ENCODE measurements at places on chromosomes 5 and 9.

GRCh38 chr5:34977934-34978613 is 48.7 kb downstream of the DNAJC21 start:
- no peak for DNase-seq

- peak; percentile 15 for DNase-seq
Measured at GRCh38 chr9:136117291-136117915, 1.3 kb downstream of the TMEM250 start.

GRCh38 chr5:56633950-56634349 is 181.4 kb upstream of the MAP3K1 start:
- no peak for DNase-seq

DNA sequence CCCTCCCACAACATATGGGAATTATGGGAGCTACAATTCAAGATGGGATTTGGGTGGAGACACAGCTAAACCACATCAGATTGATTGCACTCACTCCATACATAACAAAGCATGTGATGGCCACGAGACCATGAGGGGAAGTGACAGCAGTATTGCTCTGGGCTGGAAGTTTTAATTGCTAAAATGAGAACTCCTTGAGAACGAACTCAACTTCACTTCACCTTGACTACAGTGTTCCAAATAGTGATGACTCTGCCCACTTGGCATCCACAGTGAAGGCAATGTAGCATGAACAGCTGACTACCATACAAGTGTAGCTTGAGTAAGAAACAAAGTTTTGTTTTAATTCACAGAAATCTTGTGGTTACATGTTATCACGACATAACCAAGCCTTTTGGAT is 739 bp upstream of the SPINK7 start:
- no peak for DNase-seq

DNA sequence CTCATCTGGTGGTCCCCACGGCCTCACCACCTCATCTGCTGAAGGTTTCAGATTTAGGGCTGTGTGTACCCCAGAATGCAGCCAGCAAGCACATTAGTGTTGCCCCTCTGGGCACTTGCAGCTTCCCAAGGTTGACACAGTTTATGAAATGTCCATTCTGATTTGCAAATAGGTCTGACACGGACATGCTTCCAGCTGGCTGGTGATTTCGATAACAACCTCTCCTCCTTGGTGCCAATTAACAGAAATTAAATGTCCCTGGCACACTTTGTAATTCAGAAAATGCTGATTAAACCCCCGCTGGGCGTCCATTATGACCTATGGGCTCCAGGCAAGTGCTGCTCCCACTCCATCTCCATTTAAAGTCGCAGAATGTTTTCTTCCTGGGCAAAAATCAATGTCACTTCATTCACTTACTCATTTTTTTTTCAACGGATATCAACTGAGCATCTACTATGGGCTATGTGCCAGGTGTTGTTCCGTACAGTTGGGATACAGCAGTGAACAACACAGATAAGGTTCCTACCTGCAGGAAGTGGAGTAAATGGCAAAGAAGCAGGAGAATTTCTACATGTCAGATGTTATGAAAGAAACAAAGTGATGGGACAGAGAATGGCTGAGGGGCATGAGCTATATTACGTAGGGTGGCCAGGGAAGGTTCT is 32.0 kb downstream of the PLAC8L1 start:
- no peak for DNase-seq

DNA sequence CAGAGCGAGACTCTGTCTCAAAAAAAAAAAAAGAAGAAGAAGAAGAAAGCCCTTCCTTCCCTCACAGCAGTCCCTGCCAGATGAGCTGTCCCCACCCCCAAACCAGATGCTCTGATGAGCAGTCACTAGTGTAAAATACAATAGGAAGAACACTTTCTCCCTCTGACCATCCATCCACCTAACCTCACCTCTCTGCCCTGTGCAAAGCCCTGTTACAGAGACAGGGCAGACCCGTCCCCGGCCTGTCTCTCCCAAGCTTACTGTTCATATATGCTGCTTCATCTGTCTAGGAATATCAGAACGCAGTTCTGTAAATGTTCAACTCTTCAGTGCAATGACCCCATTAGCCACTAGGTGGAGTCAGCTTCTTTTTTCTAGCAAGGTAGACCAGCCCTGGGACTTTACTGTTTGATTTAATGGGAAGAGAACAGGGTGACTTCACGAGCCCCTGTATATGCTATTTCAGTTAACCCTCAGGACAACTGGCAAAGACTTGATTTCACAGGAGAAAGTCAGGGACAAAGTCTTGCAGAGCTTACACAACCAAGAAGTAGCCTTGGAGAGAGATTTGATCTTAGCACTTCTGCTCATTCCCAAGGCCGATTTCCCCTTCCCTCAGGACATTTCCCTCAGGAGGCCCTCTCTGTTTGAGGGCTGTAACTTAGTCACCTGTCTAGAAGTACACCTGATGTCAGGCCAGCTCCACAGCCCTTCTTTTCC is 14.9 kb upstream of the FGFR4 start:
- peak; percentile 80 for DNase-seq

- DNase-seq, result peak; percentile 72
Measured at GRCh38 chr9:129174724-129175514, 3.1 kb downstream of the IER5L start.

- DNase-seq, result no peak
Measured at GRCh38 chr9:129209109-129209508, 31.0 kb upstream of the IER5L start.

- no peak for DNase-seq
Measured at GRCh38 chr5:79202076-79202475, 33.9 kb upstream of the JMY start.

DNA sequence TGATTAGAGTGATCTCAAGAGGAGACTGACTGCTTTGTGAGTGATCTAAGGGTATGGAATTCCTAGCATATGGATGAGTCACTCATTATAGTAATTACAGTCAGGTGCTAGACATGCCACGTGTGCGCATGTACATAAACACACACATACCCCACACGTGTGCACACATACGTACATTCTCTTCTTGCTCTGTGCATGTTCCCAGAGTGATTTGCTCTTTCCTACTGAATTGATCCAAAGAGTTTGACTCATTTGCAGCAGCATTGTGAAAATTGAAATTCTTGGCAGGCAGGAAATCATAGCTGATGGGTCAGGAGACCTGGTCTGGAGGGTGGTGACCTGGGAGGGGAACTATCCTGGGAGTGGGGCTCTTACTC is 63.8 kb downstream of the ANGPTL2 start:
- DNase-seq, result no peak

DNA sequence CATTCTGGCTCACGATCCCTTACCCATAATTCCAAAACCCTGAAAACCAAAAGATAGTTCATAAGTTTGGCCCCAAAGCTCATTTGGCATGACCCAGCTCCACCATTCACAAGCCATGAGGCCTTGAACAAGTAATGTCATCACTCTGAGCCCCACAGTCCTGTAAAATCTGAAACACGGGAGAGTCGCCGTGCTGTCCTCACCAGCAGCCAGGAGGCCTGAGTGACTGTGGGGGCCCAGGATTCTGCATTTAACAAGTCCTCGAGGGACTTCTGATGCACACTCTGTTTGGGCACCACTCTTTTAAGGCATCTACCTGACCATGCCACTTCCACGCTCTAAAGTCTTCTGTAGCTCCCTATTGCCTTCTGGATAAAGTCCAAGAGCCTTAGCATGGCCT is 40.8 kb downstream of the DUSP1 start:
- no peak for DNase-seq

DNA sequence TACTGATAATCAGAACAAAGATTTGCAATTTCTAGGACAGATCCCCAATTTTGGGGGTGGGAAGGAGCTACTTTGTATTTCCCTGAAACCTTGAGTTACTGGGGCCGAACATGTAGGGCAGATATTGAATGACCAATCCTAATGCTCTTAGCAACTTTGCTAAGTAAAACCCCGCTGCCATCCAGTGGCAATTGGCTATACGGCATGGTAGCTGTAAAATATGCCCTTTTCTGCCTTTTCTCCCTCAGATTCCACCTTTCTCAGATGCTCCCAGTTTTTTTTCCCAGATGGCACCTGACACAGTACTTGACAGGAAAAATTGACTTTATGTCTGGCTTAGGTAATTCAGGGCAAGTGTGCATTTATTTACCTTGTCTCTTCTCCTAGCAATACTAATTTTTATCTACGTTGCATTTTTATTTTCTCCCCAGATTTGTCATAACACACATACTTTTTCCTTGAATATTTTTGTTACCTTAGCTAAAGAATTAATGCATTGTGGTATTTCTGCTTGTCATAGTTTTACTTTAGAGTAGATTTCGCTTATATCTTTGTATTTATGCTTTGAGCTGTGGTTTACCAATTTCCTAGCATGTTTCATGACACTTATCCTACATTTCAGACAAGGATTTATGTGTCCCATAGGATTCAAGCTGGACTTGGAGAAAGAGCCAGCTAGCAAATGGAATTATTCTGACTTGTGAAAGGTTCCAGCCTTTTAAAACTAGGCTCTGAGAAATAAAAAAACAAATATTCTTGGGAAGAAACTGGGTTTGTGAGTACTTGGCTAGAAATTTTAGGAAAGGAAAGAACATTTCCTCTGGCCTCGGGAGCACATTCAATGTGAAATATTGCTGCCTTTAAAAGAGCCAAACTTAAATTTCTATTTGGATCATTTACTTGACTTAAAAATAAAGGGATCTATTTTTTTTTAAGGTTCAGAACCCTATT is 37.4 kb downstream of the PIK3R1 start:
- DNase-seq, result peak; percentile 79

DNA sequence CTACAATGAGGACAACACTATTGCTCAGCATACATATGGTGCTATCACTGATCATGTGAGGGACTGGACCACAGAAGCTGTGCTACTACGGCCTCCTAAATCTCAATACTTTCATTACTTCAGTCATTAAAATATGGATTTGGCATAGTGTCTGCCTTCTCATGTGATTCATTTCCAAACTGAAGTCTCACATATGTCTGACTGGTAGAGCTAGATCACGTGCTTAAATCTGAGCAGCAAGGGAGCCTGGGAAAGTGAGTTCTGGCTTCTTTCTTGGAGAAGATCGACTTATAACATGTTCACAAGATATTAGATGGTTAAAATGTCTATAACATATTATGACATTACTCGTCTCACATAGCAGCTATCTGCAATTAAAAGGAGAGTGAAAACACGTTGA is 8.3 kb downstream of the KIF4B start:
- DNase-seq, result no peak
